Activated CD8-positive, alpha-beta memory T cell treated with anti-CD3 and anti-CD28 coated beads, Interleukin-2, amount 10 ng/mL, durations not matched to agents 7 days and 5 days (primary cell): ENCODE measurements at places on chromosomes 7 and 10. TPM values are rescaled to one million over a fixed set of nuclear protein-coding genes. Genes with fewer than 3 reads are reported as not detected.
A peak's percentile ranks its signal among the peaks of the same experiment; 100 is the strongest.

GRCh38 chr7:32068411-32069101 is 1.7 kb downstream of the PDE1C start:
- no peaks in the 10 kb centered on the region for H3K4me1 ChIP-seq
- H3K27ac ChIP-seq = no peak overlapping the region
- peaks cover 25% of the 10 kb centered on the region for H3K27me3 ChIP-seq
- no peaks in the 10 kb centered on the region for H3K36me3 ChIP-seq
- no peak for DNase-seq

DNA sequence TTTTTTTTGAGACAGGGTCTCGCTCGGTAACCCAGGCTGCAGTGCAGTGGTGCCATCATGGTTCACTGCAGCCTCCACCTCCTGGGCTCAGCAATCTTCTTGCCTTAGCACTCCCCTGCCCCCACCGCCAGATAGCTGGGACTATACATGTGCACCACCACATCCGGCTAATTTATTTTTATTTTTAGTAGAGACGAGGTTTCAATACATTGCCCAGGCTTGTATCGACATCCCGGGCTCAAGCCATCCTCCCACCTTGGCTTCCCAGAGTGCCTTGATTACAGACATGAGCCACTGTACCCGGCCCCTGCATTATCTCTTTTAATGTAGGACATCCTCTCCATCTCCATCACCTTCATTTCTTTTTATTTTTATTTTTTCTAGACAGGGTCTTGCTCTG is 213.3 kb downstream of the CUX1 start:
- peaks cover 3% of the 10 kb centered on the region for H3K4me1 ChIP-seq
- H3K27ac ChIP-seq = no peak overlapping the region
- no peaks in the 10 kb centered on the region for H3K36me3 ChIP-seq
- DNase-seq = no peak
- no peaks in the 10 kb centered on the region for H3K27me3 ChIP-seq

DNA sequence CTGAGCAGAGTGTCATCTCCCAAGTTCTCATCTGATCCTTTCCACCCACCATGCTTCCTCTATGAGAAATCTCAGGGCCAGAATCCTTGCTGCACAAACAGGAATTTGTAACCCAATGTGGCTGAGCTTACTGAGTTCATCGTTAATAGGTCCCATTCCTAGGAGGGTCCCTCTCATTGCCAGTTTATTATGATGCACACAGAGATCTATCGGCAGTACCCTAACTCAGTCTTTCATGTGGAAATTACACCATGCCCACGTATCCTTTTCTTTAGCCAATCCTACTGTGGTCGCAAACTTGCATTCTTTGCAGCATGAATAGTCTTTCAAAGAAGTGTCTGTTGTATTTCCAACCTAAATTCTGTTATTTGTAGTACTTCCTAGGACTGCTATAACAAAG is 12.1 kb downstream of the TMEM236 start:
- DNase-seq = no peak
- H3K27me3 ChIP-seq = peaks cover 2% of the 10 kb centered on the region
- no peaks in the 10 kb centered on the region for H3K4me1 ChIP-seq
- no peaks in the 10 kb centered on the region for H3K36me3 ChIP-seq

Gene DMBT1
- not detected for total RNA-seq

- H3K4me3 ChIP-seq = peak within 1 kb of the TSS; percentile 94
- DNase-seq = peak; percentile 98
- no peaks in the 10 kb centered on the region for H3K27me3 ChIP-seq
- H3K27ac ChIP-seq = peak within 1 kb of the TSS; percentile 90
- peaks cover 32% of the 10 kb centered on the region for H3K36me3 ChIP-seq
Measured at GRCh38 chr7:65373608-65374351, at the start of gene ZNF92. Gene ZNF92, plus strand, starts transcription at chr7:65373855. Its CDS starts 143 bp downstream, at chr7:65373998.

GRCh38 chr7:39883812-39884390 is 66.2 kb upstream of the CDK13 start:
- no peaks in the 10 kb centered on the region for H3K4me1 ChIP-seq
- no peak overlapping the region for H3K4me3 ChIP-seq
- H3K27ac ChIP-seq = no peak overlapping the region
- H3K36me3 ChIP-seq = peaks cover 1% of the 10 kb centered on the region
- no peak for DNase-seq
- H3K27me3 ChIP-seq = peaks cover 6% of the 10 kb centered on the region

Gene DNAJB6
- total RNA-seq = 85.6 TPM

DNA sequence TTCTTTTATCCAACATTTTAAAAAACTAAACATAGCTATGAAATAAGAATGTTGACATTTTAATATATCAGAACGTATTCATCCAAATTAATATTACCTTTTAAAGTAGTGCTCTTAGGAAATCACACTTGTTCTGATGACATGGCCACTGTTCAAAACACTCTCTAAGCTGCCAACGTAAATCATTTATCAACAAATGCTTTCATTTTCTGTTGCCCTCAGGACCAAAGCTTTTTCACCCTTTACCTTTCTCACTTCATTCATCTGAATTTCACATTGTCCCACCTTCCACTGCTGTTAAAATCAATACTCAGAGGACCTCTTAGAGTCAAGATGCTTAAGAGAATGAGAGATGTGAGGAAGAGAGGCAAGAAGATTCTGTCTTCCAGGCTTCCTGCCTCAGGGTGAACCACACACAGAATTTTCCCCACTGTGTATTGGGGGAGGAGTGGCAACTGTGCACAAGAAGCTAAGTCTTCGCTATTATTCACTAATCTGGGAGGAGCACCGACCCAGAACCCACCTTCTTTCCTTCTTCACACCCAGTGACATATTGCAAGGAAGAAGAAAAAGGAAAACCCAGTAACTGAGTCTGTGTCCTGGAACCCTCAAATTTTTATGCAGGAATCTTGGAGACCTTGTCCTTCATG is 21.0 kb downstream of the HIBADH start:
- H3K4me1 ChIP-seq = peaks cover 16% of the 10 kb centered on the region
- peaks cover 15% of the 10 kb centered on the region for H3K36me3 ChIP-seq
- H3K27me3 ChIP-seq = no peaks in the 10 kb centered on the region
- no peak for DNase-seq
- H3K27ac ChIP-seq = peak overlapping the region; percentile 34

- H3K27ac ChIP-seq = no peak overlapping the region
- H3K27me3 ChIP-seq = peaks cover 2% of the 10 kb centered on the region
- peaks cover 4% of the 10 kb centered on the region for H3K4me1 ChIP-seq
- H3K36me3 ChIP-seq = no peaks in the 10 kb centered on the region
- no peak overlapping the region for H3K4me3 ChIP-seq
- no peak for DNase-seq
Measured at GRCh38 chr7:33813331-33813730, 92.0 kb upstream of the BMPER start.

Gene TASOR2
- 52.0 TPM for total RNA-seq

DNA sequence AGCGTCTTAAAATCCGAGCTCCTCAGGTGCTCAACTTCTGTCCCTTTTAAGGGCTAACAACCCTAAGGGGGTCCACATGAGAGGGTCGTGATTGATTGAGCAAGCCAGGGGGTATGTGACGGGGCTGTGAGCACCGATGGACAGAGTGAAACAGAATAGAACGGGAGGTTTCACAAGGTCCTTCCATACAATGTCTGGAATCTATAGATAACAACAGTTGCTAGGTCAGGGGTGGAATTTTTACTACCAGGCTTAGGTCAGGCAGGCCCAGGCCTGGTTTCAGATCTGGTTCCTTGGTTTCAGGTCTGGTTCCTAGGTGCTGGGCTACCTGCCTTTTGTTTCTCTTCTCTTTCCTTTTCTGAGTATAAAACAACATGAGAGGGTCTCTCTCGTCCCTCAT is 80.9 kb downstream of the PTN start:
- H3K4me3 ChIP-seq = no peak overlapping the region
- H3K36me3 ChIP-seq = no peaks in the 10 kb centered on the region
- DNase-seq = no peak
- H3K27ac ChIP-seq = no peak overlapping the region
- H3K4me1 ChIP-seq = no peaks in the 10 kb centered on the region
- H3K27me3 ChIP-seq = no peaks in the 10 kb centered on the region

DNA sequence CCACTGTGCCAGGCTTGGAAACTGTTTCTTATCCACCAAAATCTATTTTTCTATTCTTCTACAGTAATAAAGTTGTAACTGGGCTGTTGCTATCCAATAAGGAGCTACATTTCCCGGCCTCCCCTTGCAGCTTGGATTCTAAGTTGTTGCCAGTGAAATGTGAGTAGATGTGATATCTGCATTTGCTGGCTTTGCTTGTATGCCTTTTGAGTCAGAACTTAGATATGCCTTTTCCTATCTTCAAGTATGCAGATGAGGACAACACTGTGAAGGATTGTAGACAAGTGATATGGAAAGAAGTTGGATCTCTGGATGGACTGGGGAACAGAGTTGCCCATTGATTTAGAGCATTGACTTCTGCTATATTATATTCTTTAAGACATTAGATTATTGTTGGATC is 236.9 kb downstream of the REEP3 start:
- DNase-seq = no peak
- H3K4me3 ChIP-seq = no peak overlapping the region
- peaks cover 46% of the 10 kb centered on the region for H3K27me3 ChIP-seq

DNA sequence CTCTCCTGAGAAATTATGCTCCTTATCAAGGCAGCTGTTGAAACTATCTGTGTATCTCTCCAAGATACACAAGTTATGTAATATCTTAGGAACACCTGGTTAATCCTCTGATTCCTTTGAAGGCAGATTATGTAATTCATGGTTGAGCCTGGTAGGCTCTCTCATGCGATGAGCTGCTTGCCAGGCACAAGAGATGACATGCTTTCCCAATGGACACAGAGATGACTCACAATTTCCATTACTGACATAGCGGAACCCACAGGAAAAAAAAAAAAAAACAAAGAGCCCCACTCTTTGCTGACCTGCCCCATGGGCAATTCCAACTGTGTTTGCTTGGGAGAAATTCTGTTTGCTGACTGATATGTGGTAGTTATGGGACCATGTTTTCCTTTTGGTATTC is 736.4 kb upstream of the PHF14 start:
- H3K36me3 ChIP-seq = no peaks in the 10 kb centered on the region
- H3K27ac ChIP-seq = no peak overlapping the region
- no peak for DNase-seq
- no peaks in the 10 kb centered on the region for H3K4me1 ChIP-seq
- no peak overlapping the region for H3K4me3 ChIP-seq
- H3K27me3 ChIP-seq = no peaks in the 10 kb centered on the region

DNA sequence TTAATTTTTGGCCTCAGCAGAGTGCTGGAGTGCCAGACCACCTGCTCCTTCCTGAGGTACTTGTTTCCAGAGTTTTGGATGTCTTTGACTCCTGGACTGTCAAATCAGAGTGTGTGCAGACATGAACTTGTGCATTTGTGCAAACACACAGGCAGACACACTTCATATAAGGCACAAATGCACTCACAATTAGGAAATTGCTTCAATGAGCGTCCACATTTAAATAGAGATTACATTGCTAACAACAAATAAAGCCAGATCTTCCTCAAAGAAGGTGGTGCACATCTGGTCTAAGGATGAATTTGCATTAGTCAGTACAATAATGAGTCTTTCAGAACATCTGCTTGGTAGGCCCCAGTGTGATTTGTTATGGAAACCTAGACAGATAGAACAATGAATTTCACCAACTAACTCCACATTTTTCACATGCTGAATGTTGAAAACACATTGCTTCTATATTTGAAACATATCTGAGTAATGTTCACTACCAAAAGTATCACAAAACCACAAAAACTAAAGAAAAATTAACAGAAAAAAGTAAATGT is 266.7 kb upstream of the INHBA start:
- H3K4me3 ChIP-seq = no peak overlapping the region
- H3K27me3 ChIP-seq = no peaks in the 10 kb centered on the region
- H3K36me3 ChIP-seq = no peaks in the 10 kb centered on the region
- no peaks in the 10 kb centered on the region for H3K4me1 ChIP-seq
- no peak overlapping the region for H3K27ac ChIP-seq

Gene ADRB1
- total RNA-seq = 2.8 TPM

- no peaks in the 10 kb centered on the region for H3K4me1 ChIP-seq
- H3K27ac ChIP-seq = no peak overlapping the region
- DNase-seq = no peak
Measured at GRCh38 chr10:52573347-52573746, 199.2 kb downstream of the MBL2 start.

DNA sequence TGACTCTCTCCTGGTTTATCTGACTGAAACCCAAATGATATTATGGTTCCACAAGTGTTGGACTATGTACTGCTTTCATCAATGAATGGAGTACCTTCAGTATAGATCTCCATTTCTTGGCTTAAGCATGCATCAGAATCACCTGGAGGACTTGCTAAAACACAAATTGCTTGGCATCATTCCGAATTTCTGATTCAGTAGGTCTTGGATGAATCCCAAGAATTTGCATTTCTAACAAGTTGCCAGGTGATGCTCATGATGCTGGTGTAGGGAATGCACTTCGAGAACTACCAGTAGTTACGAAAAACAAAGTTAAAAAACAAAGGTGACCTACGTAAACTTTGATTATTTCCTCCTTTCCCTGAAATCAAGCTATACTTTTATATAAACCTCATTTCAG is 119.0 kb upstream of the FEZF1 start:
- H3K4me3 ChIP-seq = no peak overlapping the region
- H3K27me3 ChIP-seq = no peaks in the 10 kb centered on the region
- no peak overlapping the region for H3K27ac ChIP-seq
- no peak for DNase-seq
- H3K4me1 ChIP-seq = no peaks in the 10 kb centered on the region
